Stimulated activated CD8-positive, alpha-beta memory T cell treated with anti-CD3 and anti-CD28 coated beads, Interleukin-7, amount 100 ng/mL, for 4 hours (primary cell): ENCODE measurements at places on chromosomes 6 and 20.

DNA sequence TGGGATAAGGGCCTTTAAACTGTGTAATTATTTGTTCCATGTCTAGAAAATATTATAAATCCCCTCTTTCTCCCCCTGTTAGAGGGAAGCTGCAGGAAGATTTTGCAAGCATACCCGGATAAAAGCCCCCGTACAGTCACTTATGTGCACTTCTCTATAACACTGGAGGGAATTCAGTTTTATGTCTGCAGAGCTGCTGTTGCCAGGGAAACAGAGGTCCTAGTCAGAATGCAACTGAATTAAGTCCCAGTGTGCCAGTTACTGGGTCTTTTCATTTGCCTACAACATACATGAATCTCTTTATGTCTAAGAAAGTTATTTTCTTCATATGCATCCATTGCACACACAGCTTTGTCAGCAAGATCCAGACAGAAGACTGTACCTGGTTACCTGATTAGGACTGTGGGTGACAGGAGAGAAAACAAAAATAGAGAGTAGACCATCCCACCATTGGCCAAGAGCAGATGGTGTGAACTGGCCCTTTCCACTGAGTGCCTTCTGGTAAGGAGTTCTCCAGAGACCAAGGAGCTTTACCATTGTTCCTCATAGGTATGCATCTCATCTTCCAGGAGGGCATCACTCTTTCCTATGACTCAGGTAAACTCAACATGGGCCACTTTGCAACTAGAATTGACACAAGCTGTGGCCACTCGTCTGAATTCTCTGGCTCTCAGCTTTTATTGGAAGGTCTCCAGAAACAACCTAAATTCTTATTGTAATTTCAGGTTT is 180.8 kb upstream of the PHACTR1 start:
- no peak for DNase-seq

DNA sequence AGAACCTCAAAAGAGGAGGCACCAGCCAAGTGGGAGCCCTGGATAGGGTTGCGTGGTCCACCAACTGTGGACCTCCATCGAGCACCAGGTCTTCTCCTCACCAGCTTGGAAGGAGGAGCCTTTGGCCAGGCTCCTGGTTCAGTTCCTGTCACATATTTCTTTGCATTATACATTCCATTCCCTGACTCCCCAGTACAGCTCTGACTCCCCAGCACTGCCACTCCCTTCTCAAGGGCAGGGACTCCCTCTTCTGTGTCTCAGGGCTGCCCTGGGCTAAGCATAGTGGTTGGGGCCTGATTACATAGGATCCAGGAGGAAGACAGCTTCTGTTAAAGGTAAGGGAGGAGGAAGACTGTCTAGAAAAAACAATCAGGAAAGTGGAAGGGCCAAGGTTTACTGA is 91.1 kb downstream of the MRPL14 start:
- DNase-seq = no peak

DNA sequence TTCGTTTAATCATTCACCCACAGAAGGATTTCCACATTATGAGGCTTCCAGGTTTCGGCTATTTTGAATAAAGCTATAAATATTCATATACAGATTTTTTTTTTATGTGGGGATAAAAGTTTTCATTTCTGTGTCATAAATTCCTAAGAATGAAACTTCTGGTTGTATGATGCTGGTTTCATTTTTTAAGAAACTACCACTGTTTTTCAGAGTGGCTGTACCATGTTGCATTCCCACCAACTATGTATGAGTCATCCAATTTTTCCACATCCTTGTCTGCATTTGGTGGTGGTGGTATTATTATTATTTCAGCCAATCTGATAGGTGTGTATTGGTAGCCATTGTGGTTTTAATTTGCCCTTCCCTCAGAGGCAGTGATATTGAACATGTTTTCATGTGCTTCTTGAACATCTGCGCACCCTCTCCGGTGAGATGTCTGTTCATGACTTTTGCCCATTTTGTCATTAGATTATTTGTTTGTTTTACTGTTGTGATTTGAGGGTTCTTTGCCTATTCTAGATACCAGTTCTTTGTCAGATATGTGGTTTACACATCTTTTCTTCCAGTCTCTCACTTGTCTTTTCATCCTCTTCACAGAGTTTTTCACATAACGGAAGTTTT is 75.5 kb downstream of the DOK5 start:
- no peak for DNase-seq

DNA sequence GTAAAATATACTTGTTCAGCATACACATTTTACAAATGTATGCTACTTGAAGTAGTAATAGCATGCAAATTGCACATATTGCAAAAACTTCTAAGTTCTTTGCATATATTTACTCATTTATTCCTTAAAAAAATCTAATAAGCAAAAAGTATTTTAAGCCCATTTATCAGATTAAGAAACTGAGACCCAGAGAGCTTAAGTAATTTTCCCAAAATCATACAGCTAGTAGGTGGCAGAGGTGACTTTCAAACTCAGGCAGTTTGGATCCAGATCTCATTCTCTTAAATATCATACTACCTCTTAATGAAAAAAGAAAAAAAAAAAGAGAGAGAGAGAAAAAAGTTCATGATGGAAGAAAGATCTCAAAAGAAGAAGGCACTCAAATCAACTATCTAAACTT is 157.9 kb downstream of the RPS12 start:
- no peak for DNase-seq

GRCh38 chr20:48710341-48711043 is 117.3 kb downstream of the PREX1 start:
- DNase-seq = no peak

DNA sequence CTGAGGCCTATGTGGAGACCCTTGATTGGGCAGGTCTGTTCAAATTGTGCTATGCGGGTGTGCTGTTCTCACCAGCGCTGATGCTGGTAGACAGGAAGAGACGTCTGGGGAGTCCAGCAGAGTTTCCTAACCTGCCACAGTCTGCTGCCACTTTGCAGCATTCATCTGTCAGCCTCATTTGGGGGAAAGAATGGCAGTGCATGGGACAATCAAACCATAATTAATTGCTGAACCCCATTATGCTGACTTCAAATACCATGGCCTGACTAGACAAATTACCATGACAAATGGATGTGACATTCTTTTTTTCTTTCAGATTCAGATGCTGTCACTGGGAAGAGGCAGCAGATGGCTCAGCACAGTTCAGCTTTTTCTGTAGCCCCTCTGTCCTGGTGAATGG is 171.4 kb upstream of the SYNDIG1 start:
- DNase-seq = no peak

GRCh38 chr6:44278774-44279697 is 8.8 kb downstream of the TMEM151B start:
- no peak for DNase-seq

DNA sequence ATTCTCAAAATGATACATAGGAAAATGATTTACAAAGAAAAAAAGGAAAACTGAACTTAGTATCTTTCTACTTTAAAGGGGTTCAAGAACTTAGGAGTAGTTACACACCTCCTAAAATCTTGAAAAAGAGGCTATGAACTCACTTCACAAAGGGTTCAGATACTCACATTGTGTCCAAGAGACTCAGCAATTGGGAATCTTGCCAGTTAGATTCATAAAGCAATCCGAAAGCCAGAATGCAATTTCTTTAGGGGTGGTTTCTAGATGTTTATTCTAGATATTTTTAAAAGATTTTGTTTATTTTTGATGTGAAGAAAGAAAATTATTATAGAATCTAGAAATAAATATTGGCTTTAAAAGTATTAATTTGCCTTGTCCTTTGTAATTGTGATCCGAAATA is 1.7 kb upstream of the MYB start:
- DNase-seq = no peak
